SIG-M5 (cell line): ENCODE measurements at places on chromosomes 16 and 17.
A peak's percentile ranks its signal among the peaks of the same experiment; 100 is the strongest.

GRCh38 chr16:3946604-3947180, 66.2 kb upstream of the CREBBP start:
- no peak for DNase-seq

- peak; percentile 92 for DNase-seq
Measured at GRCh38 chr17:31313982-31314781, at the start of gene EVI2B. Gene EVI2B, minus strand, starts transcription at chr17:31314054. Its CDS starts 8,445 bp downstream, at chr17:31305609.

DNA sequence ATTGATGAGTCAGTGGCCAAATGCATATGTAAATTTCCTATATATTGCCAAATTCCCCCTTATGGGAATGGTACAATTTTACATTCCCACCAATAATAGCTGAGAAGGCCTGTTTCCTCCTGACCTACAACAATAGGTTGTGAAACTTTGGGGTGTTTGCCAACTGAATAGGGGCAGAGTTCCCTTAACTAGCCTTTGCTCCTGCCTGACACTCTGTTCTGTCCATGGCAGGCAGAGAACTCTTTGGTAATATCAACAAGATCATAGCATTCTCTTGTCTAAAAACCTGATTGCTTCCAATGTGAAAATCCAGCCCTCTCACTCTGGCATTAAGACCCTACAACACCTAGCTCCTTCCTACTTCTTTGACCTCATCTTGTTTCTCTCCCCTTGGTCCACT, 149.7 kb downstream of the HAPSTR1 start:
- no peak for DNase-seq

DNA sequence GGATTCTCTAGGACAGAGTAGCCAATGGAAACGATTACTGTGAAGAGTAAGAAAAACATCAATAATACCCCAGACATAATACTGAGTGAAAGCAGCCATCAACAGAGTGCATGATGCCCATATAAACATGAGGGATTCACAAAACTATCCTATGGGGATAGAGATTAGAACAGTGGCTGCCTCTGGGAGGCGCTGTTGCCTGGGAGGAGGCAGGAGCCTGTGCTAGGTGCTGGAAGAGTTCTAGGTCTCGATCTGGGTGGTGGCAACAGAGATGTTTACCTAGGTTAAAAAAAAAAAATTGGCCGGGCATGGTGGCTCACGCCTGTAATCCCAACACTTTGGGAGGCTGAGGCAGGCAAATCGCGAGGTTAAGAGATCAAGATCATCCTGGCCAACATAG, 7.9 kb downstream of the FA2H start:
- no peak for DNase-seq

- peak; percentile 88 for DNase-seq
Measured at GRCh38 chr17:18855831-18856569, 1.9 kb upstream of the PRPSAP2 start.
